ENCODE measurements at places on chromosomes 11 and 22.
A peak's percentile ranks its signal among the peaks of the same experiment; 100 is the strongest.

- no peak for DNase-seq
These were observed 60.9 kb upstream of the LMO2 start for GRCh38 chr11:33952805-33953204.

- no peak for DNase-seq
These were observed 8.3 kb downstream of the SMTN start for GRCh38 chr22:31089160-31090100.

GRCh38 chr11:2914455-2915195 lies 14.6 kb downstream of the PHLDA2 start:
- peak; percentile 64 for DNase-seq

GRCh38 chr11:117907276-117908108 lies 21.7 kb downstream of the TMPRSS13 start:
- DNase-seq = peak; percentile 91

DNA sequence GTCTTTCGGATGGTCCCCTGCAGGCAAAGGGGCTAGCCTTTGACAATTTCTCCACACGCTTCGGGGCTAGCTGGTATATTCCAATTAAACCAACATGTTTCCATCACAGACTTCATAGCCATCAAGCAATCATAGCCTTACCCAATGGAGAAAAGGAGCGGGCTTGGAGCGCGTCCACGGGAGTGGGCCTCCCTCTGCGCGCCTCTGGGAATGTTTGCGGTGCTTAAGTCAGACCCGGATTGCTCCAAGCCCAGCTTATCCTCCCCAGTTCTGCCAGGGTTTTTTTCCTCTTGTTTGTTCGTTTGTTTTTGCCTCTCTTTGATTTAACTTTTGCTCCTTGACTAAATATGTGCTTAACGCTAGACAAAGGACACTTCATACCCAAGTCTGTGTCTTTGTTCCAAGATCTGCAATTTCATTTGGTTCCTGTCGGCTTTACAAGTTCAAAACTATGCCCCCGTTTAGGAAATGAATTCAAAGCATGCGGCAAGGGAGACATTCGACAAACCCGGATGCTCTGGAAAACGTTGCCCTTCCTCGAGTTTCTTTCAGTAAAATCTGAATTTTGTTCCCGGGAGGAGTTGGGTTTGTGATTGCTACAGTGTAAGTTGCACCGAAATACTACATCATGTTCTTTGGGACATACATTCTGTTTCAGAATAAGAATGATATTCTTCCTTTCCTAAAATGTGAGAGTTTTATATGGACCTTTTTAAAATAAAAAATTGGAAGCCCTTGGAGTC lies 1.0 kb upstream of the GLB1L2 start:
- DNase-seq = no peak

DNA sequence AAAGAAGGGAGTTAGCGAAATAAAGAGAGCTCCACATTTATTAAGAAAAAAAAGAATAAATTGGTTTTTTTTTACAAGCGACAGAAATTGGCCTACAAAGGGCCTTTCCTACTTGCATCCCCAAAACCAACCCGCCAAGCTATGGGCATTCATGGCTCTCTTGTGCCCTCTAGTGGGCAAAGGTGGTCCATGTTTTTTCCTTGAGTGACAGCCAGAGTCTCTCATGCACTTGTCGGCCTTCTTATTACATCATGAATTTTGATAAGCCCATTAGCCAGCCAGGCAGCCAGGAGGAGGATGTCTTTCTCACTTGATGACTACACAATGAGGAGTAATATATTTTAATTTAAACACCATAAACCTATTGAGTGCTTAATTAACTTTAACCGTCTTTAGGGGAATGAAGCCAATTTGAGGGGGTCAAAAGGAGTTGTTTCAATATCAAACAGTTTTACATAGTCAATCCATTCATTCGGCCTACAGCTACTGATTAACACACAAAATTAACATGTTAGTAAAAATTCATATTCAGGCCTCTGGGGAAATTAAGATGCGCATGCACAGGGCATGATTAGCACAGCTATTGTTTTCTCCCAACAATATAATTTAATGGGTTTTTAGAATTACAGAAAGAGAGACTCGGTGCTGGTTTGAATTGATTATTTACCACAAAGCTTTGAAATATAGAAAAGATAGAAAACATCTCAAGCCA lies 85.5 kb downstream of the RCN1 start:
- peak; percentile 56 for DNase-seq

DNA sequence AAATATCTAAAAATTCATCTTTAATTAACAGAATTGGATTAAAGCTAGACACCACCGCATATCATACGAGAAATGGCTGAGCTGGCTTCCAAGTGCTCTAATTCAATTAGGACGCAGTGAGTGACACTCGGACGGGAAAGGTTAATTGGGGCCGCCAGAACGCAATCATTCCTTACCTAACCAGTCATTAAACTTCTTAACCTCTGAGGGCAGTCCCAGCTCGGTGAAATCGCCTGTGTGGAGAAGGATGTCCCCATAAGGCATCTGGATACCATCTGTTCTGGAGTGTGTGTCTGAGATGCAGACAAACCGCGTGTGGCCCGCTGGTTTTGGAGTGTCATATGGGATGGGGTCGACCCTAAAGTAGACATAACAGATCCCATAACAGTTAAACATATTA lies 50.3 kb downstream of the MPPED2 start:
- no peak for DNase-seq

- no peak for DNase-seq
These were observed 13.2 kb upstream of the MRGPRX2 start for GRCh38 chr11:19073454-19074415.

- no peak for DNase-seq
These were observed 31.1 kb downstream of the TMEM45B start for GRCh38 chr11:129846508-129847335.

GRCh38 chr11:130121445-130121978 lies 38.1 kb upstream of the ST14 start:
- no peak for DNase-seq

- DNase-seq = no peak
These were observed 210.7 kb downstream of the METTL15 start for GRCh38 chr11:28318871-28319270.

DNA sequence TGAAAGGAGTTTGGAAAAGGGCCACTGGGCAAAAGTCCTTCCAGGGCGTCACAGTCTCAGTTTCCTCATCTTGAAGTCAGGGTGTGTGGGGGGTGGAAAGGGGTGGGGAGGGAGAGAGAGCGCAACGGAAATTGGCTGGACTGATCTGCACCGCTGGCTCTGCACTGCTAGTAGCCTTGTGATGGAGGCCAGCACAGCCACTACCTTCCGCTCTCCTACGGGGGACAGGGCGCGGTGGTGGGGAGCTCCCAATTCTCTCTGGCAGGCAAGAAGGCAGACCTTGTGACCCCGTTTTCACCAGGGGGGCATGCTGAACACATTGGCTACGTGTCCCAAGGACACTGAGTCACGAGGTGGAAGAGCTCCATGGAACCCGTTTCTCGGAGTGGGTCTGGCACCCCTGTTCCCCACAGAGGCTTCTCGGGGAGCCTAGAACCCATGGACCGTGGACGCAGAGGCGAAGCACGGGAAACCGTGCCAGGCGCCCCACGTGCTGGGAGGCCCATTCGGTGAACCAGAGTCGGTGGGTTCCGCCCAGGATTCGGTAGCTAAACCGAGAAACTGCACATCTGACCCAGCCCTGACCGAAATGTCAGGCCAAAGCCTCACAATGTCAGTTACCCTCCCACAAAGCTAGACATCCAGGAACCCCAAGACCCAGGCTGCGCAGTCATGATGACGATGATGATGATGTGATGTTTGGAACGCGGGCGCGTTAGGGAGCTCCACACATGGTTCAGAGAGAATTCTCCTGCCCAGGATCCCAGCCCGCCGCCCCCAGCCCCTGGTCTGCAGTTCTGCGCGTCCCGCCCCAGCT lies 28.3 kb upstream of the WNT11 start:
- DNase-seq = no peak

DNA sequence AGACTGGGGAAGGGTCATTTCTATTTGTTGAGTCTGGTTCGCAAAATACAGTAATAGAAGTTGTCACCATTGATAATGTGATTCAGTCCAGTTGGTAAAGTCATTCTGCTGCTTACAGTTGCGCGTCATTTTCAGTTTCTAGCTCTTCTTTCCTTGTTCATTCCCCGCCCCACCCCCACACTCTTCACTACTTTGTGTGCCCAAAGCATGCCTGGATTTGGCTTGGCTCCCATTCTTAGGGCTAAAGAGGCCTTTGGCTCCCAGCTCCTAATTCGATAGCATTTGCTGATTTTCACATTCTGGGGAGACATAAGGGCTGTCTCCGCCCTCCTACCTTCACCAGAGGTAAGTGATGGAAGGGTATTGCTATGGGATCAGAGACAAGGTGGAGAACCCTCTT lies 43.0 kb downstream of the CECR2 start:
- DNase-seq = no peak

DNA sequence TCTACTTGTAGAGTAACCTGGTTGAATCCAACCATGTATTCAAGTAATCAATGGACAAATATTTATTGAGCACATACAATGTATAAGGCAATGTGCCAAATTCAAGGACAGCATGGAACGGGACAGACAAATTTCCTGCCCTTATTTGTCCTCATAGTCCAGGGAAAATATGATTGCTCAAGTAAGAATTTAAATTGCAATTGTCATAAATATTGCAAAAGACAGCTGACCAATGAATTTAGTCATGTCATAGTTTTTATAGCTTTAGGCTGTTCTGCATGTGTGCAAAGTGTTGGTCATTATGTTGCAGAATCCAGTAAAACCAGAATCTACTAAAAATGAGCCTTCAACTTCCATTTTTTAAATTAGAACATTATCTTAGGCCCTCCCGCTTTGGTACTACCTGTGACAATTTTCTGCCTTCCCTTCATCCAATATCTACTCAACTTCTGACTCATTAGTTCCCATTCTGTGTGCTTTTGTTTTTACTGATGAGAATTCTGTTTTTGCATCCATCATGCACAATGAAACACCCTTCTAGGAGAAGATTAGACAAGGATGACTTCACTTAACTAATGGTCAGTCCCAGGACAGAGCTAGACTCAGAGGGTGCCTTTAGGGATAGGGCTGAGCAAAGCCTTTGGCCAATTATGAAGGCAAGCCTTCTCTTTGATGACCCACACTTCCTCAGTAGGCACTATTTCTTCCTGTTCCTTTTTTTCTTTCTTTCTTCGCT lies 45.8 kb upstream of the FIBIN start:
- DNase-seq = no peak

DNA sequence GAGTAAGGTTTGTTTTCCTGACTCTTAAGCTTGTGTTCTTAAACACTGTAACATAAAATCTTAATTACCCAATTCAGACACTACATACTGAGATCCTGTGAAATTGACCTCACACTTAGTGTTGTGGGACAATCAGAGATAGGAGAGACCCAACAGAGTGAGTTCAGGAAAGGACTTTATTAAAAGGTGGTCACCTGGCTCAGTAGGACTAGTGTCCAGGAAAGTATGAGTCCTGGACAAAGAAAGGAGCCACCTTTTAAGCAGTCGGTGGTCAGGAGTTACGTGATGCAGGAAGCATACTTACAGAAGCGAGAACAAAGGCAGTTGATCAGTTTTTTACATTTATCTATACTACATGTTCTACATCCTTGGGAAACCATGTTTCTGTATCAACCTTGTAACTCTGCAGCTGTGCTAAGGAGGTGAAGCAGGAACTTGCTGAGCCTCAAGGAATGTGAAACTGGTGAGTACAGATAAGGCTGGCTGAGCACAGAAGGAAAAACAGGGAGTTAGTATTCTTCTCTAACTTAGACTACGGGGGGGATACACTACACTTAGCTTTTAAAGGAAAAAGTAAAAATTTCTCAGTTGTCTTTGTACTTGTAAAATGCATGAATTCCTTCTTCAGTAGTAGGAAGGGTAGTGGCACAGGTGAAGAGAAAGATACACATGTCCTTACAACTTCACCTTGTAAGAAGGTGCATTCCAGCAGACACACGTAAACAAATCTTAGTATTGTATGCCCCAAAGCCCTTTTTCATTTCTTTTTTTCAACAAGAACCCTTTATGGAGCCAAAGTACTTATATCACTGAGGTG lies 15.1 kb downstream of the OR51E1 start:
- no peak for DNase-seq

GRCh38 chr11:84648471-84648870 lies 978.7 kb downstream of the DLG2 start:
- DNase-seq = no peak

GRCh38 chr11:12122083-12122482 lies 11.7 kb downstream of the MICAL2 start:
- DNase-seq = no peak

DNA sequence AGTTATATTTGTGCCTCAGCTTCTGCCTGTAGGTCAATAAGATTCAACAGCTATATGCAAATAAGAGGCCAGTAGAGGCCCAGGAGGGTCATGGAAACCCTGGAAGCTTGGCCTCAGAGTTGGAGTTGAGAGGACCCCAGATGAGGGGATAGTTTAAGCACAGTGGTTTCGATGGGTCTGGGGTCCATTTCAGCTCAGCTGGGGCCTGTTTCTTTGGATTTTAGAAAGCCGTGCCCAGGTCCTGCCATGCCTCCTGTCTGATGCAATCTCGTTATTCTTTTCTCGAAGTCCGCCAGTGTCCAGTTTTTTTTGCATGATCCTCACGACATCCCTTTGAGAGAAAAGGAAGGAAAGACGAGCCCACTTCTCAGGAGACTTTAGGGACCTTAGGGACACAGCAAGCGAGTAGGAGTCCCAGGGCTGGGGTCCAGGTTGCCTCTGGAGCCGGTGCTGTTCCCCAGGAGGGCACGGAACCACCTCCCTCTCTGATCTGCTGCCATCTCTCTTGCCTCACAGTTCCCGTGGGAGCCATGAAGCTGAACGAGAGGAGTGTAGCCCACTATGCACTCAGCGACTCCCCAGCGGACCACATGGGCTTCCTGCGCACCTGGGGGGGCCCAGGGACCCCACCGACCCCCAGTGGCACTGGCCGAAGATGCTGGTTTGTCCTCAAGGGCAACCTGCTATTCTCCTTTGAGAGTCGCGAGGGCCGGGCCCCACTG lies 2.6 kb upstream of the SMDT1 start:
- no peak for DNase-seq

- no peak for DNase-seq
These were observed 17.5 kb downstream of the ADORA2A start for GRCh38 chr22:24444729-24445466.

- no peak for DNase-seq
These were observed 1003.7 kb downstream of the BRD1 start for GRCh38 chr22:48823941-48824340.

DNA sequence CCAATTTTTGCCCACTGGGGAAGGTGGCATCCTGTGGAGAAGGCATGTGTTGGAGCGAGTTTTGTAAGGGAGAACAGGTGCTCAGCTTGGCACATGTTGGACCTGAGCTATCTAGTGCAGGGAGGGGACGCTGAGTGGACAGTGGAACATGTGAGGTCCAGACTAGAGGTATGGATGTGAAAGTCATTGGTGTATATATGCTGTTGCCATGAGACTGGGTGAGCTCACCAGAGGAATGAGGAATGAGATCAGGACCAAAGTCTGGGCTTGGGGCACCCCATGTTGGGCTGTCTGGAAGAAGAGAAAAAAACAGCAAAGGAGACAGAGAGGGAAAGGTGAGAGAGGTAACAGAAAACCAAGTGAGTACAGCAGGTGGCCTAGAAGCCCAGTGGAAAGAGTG lies 12.3 kb upstream of the SYT7 start:
- DNase-seq = no peak

GRCh38 chr11:94866936-94867795 lies 99.0 kb downstream of the AMOTL1 start:
- no peak for DNase-seq

GRCh38 chr11:18361154-18361553 lies 33.2 kb upstream of the LDHA start:
- no peak for DNase-seq
